NCI-H1092 (cell line): ENCODE measurements at places on chromosomes 16 and 17.

DNA sequence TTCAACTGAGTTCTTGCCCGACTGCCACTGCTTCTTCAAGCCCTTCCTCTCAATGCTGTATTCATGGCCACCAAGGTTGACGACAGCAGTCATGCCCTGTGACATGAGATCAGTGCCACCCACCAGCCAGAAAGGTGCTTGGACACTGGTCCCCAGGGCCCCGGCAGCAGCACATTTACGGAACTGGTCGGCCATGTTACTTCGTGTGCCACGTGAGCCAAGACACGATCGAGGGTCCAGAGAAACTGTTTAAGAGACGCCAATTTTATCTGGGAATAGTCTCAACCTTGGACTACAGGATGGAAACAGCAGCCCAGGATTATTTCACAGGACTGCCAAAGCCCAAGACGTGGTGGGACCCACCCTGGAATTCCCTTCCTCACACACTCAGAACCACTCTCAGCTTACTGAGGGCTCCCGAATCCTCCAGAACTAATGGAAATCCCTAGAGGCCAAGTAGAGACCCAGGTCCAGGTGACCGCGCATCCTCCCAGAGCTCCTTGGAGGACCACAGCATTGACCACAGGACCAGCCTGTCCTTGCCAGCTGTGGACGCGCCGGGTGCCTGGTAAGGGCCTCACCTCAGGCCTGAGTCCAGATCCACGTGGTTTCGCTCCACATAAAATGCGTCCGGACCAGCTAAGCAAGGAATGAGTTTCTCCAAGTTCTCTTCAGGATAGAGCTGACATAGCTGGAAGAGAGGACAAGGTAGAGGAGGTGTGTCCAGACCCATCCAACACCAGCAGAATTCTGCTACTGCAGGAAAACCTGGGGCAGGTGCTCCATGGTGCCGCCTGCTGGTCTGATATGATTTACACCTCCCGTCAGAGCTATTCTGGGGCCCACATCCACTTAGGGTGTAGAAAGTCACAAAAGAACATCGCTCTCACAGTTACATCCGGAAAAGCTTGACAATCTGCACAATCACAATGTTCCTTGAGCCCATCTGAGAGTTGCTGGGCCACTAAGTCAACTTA, 28.2 kb downstream of the MAP1LC3B start:
- no peak for DNase-seq

- no peak for DNase-seq
These were observed 16.0 kb downstream of the CSNK1D start for GRCh38 chr17:82257473-82257872.

DNA sequence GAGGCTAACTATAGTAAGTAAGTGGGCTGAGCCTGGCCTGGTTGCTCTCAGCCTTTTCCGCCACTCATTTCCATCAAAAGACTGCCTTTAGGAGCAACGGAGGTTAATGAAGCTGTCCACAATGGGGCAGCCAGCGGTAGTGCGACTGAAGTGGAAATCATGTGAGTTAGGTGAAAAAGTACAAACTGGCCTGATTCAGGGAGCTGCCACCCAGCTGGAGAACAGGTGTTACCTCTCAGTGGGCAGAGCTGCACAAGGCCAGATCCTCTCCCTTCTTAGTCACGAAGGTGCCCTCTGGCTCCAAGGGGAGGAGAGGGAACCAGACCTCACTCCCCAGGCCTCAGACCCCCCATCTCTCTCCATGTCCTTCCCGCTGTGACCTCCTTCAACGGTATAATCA, 34.4 kb upstream of the CDRT4 start:
- DNase-seq: no peak

- DNase-seq: no peak
These were observed 42.5 kb downstream of the YPEL2 start for GRCh38 chr17:59373882-59374495.
